ENCODE measurements at places on chromosomes 5 and 9. TPM values are rescaled to one million over a fixed set of nuclear protein-coding genes. Genes with fewer than 3 reads are reported as not detected.
A peak's percentile ranks its signal among the peaks of the same experiment; 100 is the strongest.

- peak; percentile 37 for DNase-seq
Observed at GRCh38 chr5:2752059-2752820, 763 bp upstream of the IRX2 start.

DNA sequence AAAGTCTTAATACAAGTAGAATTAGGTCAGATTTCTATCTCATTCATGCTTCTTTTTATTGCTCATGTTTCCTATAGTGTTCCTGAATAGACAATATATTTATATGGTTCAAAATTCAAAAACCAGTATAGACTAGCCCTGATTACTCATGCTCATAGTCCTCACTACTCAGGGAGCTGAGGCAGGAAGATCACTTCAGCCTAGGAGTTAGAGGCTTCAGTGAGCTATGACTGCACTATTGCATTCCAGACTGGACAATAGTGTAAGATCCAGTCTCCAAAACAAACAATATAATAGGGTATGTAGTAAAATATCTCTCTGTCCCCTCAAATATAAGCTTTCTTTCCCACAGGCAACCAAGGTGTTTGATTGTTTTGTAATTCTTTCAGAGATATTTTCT lies 2.4 kb downstream of the ANKRD31 start:
- no peak for DNase-seq

GRCh38 chr5:40227366-40227765 lies 452.3 kb upstream of the PTGER4 start:
- no peak for DNase-seq

DNA sequence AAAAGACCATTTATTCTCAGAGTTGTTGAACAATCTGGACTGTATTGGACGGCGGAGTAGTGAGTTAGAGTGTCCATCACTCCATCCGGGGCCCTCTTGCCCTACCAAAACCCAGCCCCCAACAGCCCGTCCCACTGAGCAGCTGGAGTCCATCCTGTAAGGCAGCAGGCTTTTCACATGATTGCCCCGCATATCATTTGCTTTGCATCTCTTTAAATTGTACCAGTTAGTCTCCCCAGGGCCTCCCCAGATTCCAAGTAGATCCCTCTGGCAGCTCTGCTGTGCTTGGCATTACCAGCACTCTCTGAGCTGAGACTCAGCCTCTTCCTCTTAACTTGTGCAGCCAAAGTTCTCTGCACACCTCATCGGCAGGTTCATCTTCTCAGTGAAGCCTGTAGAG lies 48.6 kb upstream of the ADCY2 start:
- DNase-seq: no peak

DNA sequence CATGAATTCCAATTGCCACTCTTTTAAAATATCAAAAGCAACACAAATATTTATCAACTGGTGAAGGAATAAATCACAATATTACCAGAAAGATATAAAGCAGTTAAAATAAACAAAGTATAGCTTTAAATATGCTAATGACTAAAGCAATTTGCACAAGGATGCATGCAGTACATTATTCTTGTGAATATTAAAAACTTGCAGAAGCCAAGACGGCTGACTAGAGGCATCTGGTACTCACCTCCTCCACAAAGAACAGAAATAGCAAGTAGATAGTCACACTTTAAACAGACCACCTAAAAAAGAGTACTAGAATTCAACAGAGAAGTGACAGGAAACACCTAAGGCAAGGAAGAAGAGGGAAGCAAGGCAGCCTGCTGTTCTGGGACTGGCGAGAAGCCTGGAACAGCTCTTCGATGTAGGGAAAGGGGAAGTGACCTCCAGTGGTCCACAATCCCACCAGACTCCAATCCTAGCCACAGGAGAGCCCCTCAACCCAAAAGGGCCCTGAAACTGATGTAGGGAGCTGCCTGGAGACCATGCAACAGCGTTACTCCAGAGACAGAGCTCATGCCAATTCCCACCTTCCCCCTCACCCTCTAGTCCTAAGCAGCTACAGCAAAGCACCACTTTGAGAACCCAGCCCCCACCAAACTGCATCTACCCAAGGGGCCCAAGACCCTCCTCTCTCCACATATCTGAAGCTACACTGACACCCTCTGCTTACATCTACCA lies 86.3 kb downstream of the LPAR1 start:
- DNase-seq: no peak

PCDHB5 gene
- not detected for total RNA-seq

DNA sequence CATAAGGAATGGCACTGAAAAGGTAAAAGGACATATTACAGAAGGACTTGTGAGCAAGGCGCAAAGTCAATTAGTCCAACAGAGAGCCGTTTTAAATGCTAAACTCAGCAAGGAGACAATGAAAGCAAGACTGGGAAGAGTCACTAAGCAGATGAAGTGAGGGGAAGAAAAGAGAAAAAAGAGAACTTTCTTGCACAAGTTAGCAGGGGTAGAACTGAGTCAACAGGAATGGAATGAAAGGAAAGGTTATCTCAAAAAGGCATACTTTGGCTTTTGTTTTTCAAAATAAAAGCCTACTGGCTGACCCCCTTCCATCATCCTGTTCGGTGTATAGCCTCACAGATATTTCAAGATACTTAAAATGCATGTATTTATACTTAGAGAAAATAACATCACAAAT lies 75.0 kb downstream of the NR6A1 start:
- no peak for DNase-seq

- no peak for DNase-seq
Observed at GRCh38 chr5:17802256-17802655, 168.0 kb downstream of the TAF11L14 start.

DNA sequence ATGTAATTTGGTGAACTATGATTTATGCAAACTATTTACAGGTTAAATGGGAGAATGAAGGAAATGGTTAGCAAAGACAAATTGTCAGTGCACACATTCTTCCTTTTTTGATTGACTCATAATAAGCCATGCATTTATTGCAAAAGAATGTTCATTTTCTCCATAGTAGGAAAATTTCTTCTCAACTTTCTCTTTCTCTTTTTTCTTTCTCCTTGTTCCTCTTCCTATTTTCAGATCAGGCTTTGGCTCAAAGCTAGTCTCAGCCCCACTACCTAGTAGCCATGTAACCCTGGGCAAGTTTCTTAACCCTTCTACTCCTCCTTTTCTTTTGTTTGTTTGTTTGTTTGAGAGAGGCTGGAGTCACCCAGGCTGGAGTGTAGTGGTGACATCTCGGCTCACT lies 156.6 kb downstream of the PIK3R1 start:
- no peak for DNase-seq

DNA sequence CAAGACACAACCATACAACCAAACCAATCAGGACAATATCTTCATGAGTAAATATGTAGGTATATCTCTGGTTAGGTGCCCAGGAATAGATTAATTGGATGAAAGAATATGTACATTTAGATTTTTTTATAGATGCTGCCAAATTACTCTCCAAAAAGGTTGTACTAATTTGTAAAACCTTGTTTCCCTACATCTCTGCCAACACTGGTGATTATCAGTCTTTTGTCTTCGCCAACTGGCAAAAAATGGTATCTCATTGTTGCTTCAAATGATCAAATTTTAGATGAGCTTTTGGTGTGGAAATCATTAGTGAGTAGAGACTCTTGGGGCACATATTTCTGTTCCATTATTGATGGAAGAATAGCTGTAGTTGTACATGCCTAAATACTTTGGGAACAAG lies 90.7 kb upstream of the ELL2 start:
- DNase-seq: no peak

ST8SIA4 gene
- total RNA-seq: not detected

GRCh38 chr5:139543423-139543991 lies 17.6 kb upstream of the UBE2D2 start:
- peak; percentile 17 for DNase-seq

DNA sequence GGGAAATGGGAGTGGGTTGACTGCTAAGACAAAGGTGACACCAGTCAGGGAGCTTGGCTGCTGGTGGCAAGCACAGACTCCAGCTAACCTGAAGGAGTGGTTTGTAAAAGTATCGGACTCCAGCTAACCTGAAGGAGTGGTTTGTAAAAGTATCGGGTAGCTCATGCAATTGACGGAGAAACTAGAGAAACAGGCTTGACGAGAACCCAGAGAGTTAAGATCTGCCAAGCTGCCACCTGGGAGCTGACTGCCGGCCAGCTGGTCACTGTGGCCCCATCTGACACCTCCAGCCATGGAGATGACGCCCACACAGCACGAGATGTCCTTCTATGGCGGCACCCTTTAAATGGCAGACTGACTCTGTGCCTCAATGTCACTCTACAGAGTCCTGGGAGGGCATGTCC lies 28.3 kb upstream of the CRB2 start:
- DNase-seq: peak; percentile 94

PLPP7 gene
- total RNA-seq: not detected

ZNF354C gene
- total RNA-seq: not detected

PCDHGA9 gene
- 0.31 TPM for total RNA-seq

LIX1 gene
- not detected for total RNA-seq

DNA sequence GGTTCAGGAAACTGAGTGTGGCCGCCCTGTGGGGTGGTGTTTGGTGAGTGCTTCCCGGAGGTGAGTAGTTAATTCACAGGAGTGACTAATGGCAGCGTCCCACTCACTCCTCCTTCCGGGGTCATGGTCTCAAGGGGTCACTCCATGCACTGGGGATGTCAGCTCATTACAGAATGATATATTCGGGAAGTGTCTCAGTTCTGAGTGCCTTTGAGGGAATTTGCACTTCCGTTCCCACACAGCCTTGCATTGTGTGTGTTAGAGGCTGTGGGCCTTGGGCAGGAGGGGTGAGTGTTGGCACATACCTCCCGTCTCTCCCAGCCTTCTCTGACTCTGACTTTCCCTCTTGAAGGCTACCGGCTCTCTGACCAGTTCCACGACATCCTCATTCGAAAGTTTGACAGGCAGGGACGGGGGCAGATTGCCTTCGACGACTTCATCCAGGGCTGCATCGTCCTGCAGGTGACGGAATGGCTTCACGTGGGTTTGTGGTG lies 10.5 kb upstream of the AHRR start:
- DNase-seq: peak; percentile 57

DNA sequence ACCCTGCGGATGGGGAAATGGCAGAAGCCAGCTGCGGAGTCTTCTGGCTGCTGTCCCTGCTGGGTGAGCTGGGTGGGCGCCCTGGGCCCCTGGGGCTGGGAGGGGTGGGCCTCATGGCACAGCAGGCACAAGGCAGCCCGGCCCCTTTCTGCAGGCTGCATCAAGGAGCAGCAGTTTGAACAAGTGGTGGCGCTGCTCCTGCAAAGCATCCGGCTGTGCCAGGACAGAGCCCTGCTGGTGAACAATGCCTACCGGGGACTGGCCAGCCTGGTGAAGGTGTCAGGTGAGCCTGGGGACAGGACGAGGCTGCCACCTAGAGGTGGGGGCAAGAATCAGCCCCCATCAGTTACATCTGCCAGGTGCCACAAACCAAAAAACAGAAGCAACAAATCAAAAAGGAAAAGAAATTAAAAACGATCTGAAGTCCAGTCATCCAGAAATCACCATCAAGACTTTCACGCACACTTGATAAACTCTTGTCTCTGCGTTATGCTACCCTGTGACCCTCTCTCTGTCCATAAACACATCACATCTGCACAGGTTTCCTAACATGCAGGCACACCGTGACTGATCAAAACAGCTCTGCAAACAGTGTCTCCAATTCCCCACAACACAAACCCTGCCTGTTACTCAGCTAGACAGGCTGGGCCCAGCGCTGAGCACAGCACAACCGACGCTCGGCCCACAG lies 13.9 kb downstream of the REXO4 start:
- peak; percentile 83 for DNase-seq

- peak; percentile 56 for DNase-seq
Observed at GRCh38 chr5:150599917-150600511, 40.4 kb upstream of the SYNPO start.

GRCh38 chr5:1436036-1436435 lies 9.2 kb downstream of the SLC6A3 start:
- no peak for DNase-seq

- peak; percentile 79 for DNase-seq
Observed at GRCh38 chr9:127049044-127049443, 73.4 kb downstream of the ANGPTL2 start.

PRDM9 gene
- not detected for total RNA-seq

DNA sequence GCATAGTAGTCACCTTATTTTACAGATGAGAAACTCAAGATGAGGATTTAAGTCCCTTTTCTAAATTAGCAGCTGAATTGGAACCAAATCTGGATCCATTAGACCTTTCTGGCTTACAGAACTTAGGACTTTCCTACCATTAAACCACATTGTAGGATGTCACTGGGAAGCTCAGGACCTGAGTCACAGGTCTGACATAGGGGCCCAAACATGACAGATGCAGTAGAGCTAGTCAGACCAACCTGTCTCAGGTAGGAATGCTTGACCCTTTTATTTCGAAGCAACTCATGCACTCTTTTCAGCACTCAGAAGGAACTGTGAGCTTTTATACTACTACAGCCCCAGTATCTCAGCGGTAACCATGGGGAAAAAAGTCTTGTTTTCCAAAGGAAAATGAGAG lies 2.6 kb downstream of the RAB24 start:
- DNase-seq: no peak

ARL14EPL gene
- total RNA-seq: not detected

DNA sequence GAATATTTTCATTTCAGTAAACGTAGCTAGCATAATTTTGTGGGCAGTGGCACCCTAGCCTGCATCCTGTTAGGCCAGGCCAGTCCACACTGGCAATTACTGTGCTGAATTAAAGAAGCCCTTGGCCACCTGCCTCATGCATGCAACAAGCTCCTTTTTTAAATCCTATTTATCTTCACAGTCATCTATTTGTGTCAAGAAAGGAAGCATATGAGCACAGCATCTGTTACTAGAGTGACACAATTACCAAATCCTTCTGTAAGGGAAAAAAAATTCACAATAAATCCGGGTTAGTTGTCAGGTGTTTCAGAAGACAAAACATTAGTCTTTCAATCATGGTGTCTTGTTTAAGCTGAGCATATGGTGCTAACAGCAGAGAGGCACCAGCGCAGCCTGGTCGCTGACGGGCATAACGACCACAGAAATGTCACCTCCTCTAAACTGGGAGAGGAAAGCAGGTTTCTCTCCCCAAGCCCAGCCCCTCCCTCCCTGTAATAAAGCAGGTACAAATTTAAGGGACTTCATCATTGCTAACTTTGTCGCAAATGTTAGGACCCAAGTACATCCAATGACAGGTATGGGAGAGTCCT lies 520.6 kb downstream of the CTNND2 start:
- no peak for DNase-seq

GRCh38 chr5:180071531-180072255 lies at the start of gene RNF130:
RNF130 (minus strand) TSS chr5:180071759; CDS start chr5:180071702, 57 bp downstream.
- DNase-seq: peak; percentile 86

DNA sequence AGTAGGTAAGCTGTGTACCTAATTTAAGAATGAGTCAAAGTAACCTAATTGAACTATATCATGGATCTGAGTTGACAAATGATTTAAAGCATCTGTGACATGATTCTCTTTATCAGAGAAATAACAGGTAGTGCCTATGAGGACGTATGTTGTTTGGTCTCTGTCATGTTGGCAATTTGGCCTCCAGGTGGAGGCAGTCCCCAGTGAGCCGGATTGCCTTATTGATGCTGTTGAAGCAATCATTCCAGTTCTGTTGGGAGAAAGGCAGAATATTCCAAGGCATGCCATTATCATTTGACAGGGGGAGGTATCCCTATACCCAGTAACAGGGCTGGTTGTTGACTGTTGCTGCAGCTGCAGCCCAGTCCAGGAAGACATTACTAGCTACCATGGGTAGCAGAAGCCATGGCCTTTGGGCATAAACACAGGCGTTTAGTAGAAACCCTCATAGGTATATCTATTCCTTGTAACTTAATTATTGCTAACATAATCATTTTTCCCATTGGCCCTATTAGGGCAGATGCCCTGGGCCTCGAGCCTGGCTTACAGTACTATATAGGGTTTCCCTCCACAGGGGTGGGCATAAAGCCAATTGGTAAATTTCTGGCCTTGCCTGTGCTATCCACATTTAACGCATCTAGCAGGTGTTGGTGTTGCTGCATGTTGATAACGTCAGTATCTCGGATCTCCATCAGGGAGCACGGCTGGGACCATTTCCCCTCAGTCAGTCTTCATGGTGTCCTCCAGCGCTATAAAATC lies 12.2 kb upstream of the SLC22A4 start:
- DNase-seq: no peak

Data from HT-29 (cell line).